Brain (organoid and tissue), 16 donors: ENCODE measurements at places on chromosomes 12 and 14.

DNA sequence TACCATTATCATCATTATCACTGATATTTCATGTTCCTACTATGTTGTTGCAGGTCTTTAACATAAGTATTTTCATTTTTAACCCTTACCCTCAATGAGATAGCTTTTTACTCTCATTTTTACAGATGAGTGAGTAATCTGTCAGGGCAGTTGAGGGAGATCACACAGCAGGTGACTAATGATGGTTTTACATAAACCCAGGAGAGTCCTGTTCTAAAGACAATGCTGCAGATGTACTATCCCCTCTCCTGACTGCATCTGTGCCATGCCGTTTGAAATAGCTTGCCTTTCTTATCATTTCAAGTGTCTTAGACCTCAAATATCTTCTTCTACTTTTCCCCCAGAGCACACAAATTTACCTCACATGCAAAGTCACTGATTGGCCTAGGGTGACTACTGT is 1552.1 kb upstream of the SEL1L start:
- DNase-seq: no peak

DNA sequence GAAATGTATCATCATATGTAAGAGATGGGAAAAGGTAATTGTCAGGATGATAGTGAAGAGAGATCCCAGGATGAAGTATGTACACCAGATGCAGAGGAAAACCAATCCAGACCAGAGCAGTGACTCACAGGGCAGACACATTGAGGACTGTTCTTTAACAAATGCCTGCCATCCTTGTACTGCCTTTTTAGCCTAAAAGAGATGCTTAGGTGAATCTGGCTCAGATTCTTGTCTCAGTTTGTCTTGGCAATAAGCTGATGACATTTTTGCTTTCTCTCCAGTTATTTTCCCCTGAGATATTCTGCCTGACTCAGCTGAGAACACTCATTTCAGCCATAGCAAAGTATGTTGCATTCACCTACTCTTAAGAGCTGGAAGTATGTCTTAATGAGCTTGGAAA is 405.3 kb upstream of the USP15 start:
- no peak for DNase-seq

DNA sequence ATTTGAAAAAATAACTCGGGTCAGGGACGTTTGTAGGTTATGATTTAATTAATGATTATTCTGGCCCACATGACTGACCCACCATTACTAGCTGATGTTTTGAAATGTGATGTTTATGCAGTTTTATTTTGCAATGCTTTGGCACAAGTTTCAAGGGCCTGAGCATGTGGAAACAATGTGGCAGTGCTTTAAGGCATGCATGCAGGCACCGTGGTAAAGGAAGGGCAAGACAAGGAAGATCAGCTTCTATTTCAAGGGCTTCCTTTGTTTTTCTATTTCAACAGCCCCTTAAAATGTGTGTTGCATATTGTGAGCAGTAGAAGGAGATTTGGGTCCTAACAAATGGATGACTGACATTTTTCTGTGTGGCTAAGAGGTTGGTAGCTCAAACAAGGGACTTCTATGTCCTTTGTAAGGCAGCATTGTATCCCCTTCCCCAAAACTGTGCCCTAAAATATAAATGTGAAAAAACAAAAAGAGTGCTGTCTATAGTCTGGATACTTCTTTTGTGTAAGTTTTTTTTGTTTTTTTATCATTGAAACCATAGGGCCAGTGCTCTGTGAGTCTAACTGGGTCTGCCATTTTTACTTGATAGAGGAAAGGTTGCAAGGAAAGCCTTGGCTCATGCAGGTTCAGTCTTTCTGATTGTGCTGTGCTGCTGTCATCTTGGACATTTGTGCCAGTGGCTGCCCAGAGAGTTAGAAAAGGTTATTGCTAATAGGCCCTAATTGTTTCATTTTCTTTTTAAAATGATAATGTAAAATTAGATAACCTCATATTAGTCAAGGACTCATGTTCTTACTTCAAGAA is 103.5 kb downstream of the FGD4 start:
- DNase-seq: peak; percentile 66

DNA sequence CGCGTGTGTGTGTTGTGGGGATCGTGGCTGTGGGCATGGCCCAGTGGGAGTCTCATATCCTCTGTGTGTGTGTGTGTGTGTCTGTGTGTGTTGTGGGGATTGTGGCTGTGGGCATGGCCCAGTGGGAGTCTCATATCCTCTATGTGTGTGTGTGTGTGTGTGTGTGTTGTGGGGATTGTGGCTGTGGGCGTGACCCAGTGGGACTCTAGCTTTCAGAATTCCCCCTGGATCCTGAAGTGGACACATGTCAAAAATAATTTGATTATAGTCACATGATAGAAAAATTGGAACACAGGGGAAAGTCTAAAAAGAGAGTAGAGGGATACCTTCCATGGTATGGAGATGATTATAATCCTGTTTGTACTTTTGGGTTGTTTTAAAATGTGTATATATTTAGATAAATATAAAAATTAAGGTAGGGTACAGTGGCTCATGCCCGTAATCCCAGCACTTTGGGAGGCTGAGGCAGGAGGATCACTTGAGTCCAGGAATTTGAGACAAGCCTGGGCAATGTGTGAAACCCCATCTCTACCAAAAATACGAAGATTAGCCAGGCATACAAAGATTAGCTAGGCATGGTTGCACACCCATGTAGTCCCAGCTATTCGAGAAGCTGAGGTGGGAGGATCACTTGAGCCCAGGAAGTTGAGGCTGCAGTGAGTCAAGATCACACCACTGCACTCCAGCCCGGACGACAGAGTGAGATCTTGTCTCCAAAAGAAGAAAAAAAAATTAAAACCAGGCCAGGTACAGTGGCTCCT is 11.0 kb downstream of the PAPLN start:
- DNase-seq: no peak
